NCI-H82 (cell line): ENCODE measurements at places on chromosomes 1 and 21.

- DNase-seq: no peak
Observed at GRCh38 chr1:20530306-20530705, 22.1 kb upstream of the FAM43B start.

GRCh38 chr1:163278602-163279001 lies 43.2 kb upstream of the NUF2 start:
- no peak for DNase-seq

- peak; percentile 66 for DNase-seq
Observed at GRCh38 chr1:204576422-204576821, 60.2 kb downstream of the MDM4 start.

GRCh38 chr1:233127157-233127556 lies 168.4 kb downstream of the PCNX2 start:
- DNase-seq: no peak

- no peak for DNase-seq
Observed at GRCh38 chr1:234530672-234531071, 51.7 kb upstream of the TARBP1 start.

DNA sequence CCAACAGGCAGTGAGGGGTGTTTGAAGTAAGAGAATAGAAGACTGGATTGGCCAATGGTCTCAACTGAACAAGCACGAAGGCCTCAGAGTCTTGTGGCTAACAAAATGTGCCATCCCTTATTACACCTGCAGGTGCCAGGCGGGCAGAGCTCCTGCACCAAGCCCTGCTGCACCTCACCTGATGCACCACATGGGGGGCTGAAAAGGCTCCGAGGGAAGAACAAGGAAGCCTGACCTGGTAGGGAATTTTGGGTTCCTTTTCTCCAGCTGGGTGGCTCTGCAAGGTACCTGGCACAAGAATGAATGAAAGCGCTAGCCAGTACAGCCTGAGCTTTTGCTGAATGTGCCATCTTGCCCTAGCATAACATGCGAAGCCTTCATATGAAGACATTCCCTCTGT lies 9.7 kb downstream of the HSD3B1 start:
- no peak for DNase-seq

GRCh38 chr1:78676993-78677392 lies 27.4 kb downstream of the IFI44 start:
- no peak for DNase-seq

GRCh38 chr1:111272081-111272480 lies 18.6 kb upstream of the CHIA start:
- no peak for DNase-seq

DNA sequence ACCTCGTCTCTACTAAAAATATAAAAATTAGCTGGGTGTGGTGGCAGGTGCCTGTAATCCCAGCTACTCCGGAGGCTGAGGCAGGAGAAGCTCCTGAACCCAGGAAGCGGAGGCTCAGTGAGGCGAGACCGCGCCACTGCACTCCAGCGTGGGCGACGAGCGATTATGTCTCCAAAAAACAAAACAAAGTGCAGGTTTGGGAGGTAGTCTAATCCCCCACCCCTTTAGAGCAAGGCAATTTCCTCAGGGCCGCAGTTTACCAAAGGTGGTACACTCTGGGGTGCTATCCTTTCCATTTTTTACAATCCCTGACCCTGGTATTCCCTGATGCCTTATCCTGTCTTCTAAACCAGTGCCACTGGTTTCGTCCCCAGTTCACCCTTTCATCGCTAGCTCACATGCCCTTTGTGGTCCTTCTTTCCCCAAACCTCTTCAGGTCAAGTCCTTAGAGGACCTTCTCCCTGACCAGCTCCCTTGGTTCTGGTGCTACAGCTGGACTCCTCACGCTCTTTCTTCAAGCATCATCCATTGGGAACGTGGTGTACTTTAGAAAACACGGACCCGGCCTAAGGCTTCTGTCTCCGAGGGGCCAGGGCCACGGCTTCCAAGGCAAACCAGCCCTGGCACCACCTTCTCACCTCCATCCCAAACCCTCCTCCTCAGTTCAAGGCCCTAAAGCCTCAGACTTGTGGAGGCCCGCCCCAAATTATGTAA lies 873 bp downstream of the IFT25 start:
- peak; percentile 59 for DNase-seq
